CD4-positive, alpha-beta T cell treated with Interleukin-15 for 4 hours (primary cell): ENCODE measurements at places on chromosomes 1 and 21.

GRCh38 chr1:4880626-4881025, 226.2 kb downstream of the AJAP1 start:
- no peak for DNase-seq

DNA sequence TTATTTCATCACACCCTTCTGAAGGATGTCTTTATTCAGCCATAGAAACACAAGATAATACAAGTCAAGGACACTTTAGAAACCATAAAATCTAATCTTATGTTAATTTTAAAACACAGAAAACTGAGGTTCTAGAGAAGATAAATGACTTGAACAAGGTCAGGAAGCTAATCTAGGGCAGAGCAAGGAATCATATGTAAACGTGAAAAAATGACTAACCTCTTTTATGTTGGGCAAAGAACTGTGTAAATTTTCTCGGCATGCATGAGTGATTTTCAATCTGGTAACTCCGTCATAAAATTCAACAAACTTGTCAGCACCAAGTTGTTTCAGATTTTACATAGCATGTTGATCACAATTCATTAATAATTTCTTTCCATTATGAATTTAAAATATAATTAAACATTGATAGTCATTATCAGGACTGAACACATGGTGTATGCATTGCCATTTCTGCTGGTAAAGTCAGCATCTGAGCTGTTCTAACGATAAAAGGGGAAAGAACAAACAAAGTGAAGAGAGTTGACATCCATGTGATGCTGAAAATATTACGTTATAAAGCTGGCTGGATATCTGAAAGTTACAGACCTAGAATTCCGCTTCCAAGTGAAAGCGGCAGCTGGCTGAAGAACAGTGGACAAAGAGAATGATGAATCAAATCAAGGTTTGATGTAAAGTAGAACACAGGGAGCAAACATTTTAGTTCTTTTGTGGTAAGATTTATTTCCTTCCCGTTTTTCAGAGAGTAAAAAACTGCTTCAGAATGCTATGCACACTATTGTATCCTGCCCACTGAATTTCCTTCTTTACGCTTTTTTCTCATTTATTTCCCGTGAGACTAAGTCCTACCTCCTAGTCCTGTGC, 1037.4 kb upstream of the TMPRSS15 start:
- DNase-seq = no peak

- no peak for DNase-seq
These were observed 3.8 kb upstream of the FAM20B start for GRCh38 chr1:179021873-179022272.

GRCh38 chr1:243701872-243702271, 148.2 kb downstream of the AKT3 start:
- no peak for DNase-seq

- DNase-seq = peak; percentile 21
These were observed 7.9 kb upstream of the NLRP3 start for GRCh38 chr1:247408100-247408499.

DNA sequence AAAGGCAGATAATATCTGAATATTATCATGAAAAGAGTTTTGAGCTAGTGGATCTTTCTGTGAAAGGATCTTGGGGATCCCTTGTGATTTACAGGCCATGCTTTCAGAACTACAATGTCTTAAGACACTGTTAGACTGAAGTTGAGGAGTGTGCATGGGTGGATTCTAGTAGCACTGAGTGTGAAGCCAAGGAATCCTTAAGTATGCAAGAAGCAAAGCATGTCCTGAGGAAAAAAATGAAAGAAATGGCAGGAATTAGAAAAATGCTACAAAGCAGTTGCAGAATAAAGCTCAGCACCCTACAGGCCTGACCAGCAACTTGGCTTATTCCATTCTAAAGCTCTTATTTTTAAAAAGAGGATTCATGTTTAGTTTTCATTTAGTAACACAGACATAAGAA, 11.9 kb downstream of the STX6 start:
- DNase-seq = no peak

DNA sequence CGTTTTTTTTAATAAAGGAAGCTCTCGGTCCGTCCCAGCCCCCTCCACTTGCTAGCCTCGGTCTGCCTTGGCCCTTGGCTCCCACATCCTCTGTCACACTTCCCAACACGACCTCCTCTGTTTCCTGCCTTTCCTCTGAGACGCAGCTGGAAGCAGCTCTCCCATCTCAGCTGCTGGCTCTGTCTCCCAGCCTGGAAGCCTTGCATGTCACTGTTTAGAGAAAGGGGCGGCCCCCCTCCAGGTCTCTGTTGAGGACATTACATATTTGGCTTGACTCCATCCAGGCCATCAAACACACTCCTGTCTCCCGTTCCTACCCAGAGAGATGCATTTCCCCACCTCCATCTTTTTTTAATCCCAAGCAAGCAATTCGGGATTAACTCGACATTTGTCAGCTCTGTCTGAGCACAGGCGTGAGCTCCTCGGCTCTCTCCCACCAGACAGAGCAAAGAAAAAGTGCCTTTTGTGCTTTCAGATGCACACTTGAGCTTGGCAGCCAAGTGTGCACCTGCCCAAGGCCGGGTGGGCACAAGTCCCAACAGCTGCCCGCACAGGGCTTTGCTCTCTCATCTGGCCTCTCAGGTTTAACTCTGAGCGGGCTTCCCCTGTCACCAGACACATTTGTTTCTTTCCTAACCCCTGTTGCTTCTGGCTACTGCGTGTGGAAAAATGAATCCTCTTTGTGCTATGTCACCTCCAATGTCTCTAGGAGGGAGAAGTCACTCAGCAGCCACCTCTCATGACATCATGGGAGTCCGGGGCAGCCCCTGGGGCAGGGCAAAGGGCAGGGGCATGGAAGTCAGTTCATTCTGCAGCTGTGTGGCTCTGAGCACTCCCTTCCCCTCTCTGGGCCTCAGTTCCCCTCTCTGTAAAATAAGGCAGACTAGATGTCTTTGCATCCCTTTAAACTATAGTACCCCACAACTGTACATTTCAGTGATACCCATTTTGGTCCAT, 108.3 kb downstream of the KCND3 start:
- DNase-seq = no peak

- no peak for DNase-seq
These were observed 4.1 kb upstream of the HDGF start for GRCh38 chr1:156755527-156755950.

DNA sequence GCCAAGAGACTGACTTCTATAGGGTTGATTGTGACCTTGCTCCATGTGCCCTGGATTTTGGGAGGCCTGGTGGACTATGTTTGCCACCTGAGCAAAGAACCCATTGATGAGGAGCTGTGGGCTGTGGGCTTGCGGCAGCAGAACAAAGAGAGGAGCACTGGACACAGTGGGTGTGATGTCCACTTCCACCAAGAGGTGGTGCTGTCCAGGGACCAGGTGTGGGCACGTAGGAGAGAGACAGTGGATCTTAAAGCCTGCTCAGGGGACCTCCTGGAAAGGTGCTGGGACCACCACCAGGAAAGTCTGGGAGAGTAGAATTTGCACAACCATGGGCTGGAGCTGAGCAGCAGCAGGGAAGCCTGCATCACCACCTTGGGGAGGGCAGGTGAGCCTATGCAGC, 106.7 kb upstream of the ETS2 start:
- DNase-seq = no peak
